ENCODE measurements at places on chromosomes 5 and 9.

DNA sequence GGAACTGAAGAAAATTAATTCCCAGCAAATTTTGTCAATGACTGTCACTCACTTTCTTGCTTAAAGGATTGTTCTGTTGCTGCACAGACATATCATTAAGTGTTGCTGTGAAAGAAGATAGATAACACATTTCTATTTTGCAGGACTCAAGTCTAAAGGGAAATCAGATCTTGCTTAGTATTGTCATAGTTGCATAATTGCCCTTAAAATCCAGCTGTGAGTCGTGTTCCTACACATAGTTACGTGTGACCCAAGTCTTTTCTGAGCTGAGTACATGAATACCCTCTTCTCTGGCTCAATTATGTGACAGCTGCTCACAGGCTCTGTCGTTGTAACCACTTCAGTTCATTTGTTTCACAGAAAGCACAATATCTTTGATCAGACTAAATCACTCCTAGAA, 390.8 kb downstream of the DTWD2 start:
- DNase-seq: no peak

- no peak for DNase-seq
These were observed 284.1 kb upstream of the PDE4D start for GRCh38 chr5:60177596-60177995.

GRCh38 chr9:95373782-95374487, 56.4 kb upstream of the FANCC start:
- no peak for DNase-seq

DNA sequence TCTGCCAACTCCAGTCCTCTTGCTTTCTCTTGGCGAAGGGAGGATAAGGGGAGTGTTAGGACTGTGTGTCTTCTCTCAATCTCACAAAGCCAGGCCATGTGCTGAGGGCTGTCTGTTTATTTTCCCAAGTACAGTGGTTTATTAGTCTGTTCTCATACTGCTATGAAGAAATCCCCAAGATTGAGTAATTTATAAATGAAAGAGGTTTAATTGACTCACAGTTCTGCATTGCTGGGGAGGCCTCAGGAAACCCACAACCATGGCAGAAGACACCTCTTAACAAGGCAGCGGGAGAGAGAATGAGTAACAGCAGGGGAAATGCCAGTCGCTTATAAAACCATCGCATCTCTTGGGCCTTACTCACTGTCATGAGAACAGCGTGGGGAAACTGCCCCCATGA, 36.2 kb upstream of the CKS2 start:
- DNase-seq: no peak

- DNase-seq: no peak
These were observed 500.2 kb upstream of the ADAMTS16 start for GRCh38 chr5:4639946-4640345.

DNA sequence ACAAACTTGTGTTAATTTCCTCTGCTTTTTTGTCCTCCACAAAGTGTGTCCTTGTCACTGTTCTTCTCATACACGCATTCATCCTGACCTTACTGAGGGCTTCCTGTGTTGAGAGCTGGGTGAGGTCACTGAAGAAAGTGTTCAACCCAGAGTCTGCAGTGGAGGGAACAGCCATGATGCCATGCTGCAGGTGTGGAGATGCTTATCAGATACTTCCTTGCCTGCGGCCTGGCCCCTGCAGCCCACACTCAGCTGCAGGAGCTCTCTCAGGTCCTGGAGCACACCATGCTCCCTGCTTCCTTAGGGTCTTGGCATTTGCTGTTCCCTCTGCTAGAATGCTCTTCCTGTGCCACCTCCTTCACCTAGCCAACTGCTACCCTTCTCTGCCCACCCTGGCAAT, 108.1 kb upstream of the SPRY4 start:
- no peak for DNase-seq

GRCh38 chr9:110887276-110887675, 151.0 kb downstream of the LPAR1 start:
- no peak for DNase-seq

DNA sequence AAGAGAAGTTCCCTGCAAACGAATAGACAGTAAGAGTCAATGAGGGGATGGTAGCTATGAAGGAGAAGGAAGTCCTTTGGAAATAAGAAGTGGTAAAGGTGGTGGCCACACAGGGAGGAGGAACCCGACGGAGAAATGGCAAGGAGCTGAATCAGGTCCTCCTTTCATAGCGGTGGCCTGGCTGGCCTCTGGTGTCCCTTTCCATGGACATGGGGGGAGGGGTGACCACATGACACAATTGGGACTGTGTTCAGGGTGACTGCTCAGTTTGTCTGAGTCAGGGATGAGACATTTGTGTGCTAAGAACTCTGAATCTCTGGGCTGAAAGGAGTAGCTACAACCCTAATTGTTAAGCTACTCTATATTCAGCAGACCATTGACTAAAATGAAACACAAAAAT, 28.7 kb upstream of the TIMD4 start:
- DNase-seq: no peak

DNA sequence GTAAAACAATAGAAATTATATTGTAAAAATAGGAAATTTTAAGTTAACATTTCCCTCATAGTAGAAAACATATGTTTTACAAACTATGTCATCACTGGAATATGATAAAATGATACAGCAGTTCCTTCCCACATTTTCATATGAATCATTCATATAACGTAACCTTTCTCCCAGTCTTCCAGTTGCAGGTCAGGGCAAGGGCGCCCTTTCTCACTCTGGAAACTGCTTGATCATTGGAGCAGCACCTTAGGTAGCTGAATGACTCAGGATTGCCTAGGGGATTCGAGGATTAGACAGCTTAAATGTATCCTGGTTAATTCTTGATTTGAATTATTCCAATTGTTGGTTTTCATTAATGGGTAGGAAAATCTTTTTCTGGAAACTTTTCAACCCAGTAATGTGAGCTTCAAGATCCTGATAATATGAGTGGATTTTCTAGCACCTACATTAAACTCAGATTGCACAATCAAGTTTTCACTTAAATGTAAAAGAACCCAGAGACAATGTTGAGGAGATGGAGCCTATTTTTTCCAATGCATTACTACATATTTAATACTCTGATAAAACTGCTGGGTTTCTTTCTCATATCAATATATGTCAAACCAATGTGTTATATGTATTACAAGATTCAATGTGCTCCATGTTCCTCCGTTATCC, 32.6 kb upstream of the ANXA1 start:
- no peak for DNase-seq

DNA sequence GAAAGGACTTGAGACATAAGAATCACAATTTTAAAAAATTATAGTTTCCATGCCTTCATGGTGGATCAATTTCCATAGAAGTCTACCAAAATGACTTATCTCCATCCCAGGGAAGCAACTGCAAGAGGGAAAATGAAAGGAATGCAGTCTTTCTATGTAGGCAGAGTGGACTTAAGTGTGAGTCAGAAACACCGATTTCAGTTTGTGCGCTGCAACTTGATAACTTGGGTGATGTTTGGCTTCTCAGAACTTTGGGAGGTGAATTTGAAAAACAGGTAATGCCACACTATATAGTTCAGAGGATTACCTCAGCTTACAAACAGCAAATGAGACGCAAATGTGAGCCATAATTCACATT, 708 bp upstream of the CSNK1G3 start:
- DNase-seq: no peak

DNA sequence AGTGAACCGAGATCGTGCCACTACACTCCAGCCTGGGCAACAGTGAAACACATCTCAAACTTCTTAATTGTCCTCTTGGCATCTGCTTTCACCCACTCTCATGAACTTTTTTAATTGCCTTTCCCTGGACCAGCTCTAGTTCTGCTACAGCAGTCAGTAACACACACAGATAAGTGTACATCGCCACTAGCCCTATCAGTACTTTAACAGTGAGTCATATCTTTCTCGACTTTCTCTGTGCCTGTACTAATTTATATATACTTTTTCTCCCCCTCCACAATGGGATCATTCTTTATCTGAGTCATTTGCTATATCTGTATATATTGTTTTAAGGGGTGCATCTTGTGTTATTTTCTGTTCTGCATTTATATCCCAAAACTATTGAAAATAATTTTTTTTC, 6.7 kb downstream of the CDC37L1 start:
- DNase-seq: no peak

DNA sequence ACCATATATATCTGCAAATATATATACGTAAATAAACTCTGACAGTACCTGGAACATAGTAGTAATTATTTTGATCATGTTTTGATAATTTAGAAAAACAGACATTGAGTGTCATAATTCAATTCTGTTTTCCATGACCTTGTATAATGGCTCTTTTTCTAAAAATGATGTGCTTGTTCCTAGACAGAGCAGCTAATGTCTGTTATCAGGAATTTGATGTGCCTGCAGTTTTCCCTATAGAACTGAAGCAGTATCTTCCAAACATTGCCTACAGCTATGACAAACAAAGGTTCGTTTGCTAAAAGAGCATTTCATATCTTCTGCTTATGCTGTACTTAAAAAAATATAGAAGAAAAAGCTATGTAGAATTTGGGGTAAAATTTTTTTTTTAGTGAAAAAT, 5.3 kb downstream of the SETD9 start:
- DNase-seq: no peak

DNA sequence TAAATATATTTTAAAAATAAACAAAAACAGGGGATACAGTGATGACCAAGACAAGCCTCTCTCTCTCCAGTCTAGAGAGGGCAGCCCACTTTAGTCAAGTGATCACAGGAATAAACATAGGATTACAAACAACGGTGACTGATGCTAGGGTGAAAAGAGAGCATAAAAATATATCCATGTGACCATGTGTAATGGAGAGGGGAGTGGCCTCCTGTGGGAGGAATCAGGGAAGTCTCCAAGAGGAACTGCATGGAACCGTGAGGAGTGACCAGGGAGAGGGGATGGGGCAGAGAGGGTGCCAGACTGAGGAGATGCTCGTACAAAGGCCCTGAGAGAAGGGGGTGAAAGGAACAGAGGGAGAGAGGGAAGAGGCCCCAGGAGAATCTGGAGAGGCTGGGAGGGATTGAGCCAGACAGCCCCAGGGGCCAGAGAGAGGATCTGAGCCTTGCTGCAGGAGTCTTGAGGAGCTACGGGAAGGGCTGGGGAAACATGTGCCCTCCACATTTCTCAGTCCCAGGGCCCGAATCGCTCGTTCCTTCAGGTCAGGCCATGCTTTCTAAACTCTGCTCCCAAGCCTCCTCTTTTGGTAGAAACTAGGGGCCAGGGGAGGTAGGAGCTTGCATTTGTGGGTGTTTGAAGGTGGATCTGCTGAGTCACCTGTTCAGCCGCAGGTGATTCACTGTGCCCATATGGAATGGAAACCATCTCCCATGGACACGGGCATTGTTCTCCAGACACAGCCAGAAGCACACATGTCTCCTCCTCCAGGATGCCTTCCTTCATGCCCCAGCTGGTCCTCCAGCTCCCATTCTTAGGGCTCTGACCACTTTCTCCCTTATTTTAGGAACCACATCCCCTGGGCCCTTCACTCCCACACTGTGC, 63.8 kb downstream of the PAX5 start:
- no peak for DNase-seq

DNA sequence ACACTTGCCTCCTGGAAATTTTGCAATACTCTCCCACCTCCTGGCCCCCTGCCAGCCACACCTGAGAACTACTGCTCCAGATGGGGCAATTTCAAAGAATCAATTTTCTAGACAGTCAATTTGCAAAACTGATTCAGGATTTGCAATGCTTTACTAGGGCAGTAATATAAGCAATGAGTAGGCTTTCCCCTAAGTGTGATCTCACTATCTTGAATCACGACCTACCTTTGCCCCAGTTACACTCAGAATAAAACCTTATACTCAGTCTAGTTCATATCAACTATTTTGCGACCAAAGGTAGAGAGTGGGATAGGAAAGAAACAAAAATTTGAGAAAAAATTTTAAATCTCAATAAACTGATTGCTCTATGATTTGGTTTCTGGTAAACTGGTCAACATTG, 54.4 kb downstream of the DROSHA start:
- no peak for DNase-seq

DNA sequence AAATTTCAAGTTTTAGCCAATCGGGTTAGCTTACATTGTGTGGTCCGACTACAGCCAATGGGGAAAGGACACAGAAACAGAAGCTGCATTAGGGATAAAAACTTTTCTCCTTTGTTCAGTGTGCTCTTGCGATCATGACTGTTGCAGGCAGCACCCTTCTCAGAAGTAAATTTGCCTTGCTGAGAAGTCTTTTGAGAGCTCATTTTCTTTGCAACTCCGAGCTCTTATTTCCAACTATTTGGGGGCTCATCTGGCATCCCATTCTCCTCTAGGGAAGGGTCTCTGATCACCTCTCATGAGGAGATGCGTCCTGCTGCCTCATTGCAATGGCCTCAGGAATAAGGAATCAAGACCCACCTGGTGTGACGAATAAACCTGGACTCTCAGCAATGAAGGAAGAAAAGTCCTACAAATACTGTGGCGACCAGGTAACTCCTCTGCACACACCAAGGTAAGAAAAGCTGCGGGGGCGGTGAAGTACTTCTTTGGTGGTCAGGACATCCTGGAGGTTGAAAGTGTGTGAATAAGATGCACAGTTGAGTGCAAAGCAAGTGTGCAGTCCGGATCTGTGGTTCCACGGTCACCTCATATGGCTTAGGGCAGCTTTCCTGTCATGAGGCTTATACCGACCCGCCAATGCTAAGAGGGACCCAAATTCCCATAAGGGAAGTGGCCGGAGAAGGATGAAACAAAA, 20.4 kb downstream of the CNOT8 start:
- DNase-seq: no peak

DNA sequence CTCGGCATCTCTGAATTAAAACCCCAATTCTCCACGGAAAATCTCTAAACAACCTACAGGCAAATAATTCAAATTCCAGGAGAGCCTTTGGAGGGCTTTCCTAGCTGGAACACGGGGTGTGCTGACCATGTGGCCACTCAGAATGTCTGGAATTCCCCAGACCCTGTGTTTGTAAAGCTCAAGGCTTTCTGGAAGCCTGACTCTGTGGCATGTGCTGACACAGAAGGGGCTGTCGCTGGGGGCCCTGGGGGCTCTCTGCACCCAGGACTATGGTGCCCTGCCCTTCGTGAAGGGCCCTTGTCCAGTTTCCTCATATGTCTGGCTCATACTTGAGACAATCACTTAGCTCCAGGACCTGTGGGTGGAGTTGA, 29.0 kb upstream of the BOD1 start:
- no peak for DNase-seq

DNA sequence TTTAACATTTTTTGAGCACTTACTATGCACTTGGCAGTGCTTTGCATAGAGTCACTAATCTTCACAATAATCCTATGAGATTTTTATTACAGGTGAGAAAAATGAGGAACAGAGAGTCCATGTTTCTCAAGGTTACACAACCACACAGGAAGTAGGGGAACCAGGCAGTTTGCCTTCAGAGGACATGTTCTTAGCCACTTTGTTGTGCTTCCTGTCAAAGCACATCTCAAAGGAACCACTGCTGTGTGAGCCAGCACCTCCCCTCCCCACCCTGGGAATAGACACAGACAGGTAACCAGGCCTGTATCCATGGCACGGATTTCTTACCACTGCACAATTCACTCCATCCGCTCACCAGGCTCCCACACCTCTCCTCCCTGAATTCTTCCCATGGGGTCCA, 6.3 kb upstream of the DNAJB5 start:
- DNase-seq: no peak

- no peak for DNase-seq
These were observed 157.4 kb downstream of the NR3C1 start for GRCh38 chr5:143245929-143246561.
